ENCODE measurements at places on chromosomes 2 and 18.
A peak's percentile ranks its signal among the peaks of the same experiment; 100 is the strongest.

GRCh38 chr18:48136051-48136826 is 205.8 kb upstream of the SMAD2 start:
- no peak for DNase-seq

- no peak for DNase-seq
Measured at GRCh38 chr18:10926621-10927161, 222.7 kb downstream of the PIEZO2 start.

DNA sequence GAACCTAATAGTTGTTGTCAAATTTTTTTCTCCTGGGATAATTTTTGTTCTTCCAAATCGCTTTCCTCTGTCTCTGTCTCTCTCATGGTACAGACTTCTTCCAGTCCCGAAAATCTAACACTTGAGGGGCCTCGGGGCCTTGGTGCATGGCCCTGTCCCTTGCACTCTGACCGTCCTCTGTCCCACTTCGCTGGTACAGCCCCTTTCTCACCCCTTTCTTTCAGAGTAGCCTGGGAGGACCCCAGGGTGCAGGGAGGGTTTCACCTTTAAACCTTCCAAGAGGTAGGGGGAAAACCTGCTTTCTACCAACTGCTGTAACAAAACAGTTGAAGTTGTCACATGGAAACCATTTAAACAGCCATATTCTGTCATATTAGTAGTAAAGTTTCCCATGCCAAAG is 22.2 kb upstream of the FAHD2A start:
- no peak for DNase-seq

DNA sequence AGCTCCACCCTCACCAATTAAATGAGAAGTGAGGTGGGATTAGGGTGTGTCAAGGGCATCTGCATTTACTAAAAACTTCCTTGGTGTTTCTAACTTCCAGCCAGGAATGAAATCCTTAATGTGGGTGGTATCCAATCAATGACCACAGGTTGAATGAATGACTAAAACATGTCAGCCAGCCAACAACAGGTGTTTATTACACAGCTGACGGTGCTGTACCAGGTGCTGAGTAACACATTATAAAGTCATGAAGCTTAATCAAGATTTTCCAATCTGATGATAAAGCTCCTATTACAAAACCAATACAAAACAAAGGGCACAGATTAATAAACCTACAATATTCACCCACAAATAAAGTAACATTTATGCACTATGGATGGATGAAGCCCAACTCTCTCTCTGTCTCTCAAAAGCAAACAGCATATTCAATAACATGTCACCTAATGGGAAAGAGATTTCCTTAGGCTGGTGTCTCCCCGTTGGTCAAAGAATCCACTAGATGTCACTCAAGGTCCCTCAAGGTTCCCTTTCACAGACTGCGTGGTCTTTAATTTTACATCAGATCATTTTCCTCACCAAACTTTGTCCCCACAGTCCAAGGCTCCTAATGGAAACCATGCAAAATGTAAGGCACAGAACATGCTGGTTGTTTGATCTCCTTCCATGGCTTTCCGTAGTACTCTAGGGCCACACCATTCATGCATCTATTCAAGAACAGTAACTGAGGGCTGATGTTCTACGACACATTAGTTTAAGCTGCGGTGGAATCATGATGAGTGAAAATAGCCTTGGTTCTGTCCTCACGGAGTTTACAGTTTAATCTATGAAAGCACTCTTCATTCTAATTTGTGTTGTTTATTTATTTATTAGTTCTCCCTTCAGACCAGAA is 6.4 kb upstream of the PTPN4 start:
- DNase-seq = peak; percentile 72

DNA sequence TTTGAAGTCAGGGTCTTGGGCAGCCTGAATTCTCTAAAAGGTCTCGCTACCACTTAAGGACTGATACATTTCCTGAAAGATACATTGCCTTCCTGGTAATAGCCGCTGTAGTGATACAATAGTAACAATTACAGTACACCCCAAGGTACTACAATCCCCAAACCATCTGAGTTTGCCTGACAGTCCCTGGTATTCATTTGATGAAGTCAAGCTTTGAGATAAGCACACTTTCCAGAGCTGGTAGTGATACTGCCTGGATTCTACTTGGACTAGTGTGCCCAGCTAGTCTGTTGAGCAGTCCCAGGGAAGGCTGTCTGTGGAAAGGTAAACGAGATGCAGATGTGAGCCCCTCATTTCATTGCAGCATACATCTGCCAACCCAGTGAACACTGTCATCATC is 24.4 kb upstream of the ITGB6 start:
- no peak for DNase-seq

DNA sequence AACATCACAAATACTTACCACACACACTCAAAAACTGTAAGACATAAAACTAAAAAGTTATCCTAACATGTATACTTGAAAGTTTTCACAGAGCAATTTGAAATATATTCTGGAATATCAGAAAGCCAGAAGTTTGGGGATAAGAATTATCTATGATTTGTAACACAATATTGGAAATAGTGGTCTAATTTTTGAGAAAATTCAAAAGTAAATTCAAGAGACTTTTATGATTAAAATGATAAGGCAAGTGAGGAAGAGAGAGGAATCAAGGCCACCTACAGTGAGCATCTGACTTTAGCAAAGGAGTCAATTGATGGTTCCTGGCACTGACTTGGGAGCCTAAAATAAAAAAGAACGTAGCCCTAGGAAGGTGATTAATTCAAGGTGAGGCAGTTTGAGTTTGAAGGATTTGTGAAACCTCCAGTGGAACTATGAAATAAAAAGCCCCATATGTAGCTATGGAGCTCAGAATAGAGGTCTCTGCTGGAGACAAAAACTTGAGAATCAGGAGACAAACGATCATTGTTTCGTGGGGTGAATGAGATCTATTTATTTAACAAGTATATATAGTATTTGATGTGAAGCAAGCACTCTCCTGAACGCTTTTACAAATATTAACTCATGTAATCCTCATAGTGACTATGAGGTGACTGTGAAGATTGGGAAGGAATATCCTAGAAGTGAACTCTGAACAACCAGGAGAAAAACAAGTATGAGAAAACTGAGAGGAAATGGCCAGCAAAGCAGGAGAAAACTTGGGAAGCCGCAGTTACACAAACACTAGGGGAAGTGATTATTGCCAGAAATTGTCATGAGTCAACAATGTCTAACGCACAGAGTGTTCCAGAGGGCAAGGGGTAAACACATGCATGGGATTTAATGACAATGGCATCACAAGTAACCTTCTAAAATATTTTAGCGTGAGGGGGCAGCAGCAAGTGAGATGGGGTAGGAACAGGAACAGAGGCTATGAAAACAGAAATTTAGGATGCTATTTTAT is 12.8 kb downstream of the TFPI start:
- DNase-seq = no peak

- DNase-seq = no peak
Measured at GRCh38 chr2:158610059-158610458, 153.3 kb downstream of the PKP4 start.

DNA sequence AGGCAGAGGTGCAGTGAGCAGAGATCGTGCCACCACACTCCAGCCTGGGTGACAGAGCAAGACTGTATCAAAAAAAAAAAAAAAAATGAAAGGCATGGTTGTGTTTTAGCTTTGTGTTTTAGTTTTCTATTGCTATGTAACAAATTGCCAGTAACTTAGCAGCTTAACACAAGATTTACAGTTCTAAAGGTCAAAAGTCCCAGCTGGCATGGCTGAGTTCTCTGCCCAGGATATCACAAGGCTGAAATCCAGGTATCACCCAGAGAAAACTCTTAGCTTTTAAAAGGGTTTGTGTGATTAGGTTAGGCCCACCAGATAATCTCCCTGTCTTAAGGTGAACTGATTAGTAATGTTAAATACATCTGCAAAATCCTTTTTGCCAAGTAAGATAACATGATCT is 107.7 kb upstream of the YPEL5 start:
- DNase-seq = no peak

- peak; percentile 12 for DNase-seq
Measured at GRCh38 chr2:37287966-37288365, 36.7 kb downstream of the PRKD3 start.

- DNase-seq = no peak
Measured at GRCh38 chr2:202299712-202300111, 34.1 kb downstream of the NOP58 start.

GRCh38 chr2:160917850-160918249 is 242.4 kb upstream of the TANK start:
- no peak for DNase-seq

- DNase-seq = no peak
Measured at GRCh38 chr2:222523783-222524544, 99.6 kb downstream of the SGPP2 start.

DNA sequence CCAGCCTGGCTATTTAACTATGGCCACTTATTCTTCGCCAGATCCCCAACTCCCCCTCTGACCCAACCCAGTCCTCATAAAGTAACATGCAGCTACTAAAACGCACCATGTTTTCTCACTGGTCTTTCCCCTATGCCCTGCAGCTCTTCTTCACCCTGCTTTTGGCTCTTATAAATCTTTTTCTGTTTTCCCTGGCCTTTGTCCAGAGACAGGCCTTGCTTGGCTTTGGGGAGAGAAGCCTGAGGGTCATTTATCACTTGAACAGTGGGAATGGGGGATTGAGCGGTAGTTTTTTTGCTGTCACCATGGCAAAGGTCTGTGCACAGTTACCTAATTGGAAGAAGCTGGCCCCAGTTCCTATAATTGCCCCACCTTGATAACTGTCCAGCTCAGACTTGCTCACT is 202.9 kb upstream of the NT5C1B start:
- no peak for DNase-seq

DNA sequence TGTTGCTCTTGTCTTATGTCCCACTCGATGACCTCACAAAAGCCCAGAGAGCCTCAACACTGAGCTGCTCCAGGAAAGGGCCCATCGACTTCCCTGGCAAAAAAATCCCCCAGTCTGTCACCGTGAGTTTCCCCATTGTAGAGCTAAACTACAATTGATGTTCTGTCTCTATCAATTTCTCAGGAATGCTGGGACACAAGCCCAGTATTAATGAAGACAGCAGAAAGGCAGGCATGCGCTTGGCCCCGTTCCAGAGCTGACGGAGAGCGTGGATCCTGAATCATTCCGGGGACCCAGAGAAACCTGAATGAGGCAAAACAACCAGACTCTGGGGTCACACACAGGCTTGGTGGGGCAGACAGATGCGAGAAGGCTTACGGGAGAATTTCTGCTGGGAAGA is 146.9 kb downstream of the TTC32 start:
- no peak for DNase-seq

DNA sequence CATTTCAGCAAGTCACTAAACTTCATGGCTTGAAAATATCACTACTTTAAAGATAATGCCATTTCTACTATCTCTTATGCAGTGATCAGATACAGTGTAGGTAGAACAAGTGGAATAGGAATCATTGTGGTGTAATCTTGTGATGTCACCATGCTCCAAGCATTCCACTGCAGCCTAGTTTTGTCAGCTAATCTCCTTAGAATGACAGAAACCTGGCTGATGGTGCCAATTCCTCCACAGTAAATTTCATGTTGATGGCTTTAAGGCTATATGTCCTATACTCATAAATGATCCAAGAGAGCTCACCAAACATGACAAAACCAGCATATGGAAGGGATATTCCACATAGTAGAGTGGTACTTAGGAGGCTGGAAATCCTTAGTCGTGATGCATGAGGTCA is 184.9 kb downstream of the PDE1A start:
- DNase-seq = no peak

DNA sequence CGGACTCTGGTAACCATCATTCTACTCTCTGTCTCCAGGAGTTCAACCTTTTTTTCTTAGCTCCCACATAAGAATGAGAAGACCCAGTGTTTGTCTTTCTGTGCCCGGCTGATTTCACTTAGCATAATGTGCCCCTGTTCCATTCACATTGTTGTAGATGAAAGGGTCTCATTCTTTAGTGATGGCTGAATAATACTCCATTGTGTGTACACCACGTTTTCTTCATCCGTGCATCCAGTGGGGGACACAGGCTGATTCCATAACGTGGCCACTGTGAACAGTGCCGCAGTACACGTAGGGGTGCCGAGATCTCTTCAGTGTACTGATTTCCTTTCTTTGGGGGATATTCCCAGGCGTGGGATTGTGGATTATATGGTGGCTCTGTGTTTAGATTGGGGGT is 72.3 kb upstream of the NFATC1 start:
- DNase-seq = no peak

- DNase-seq = no peak
Measured at GRCh38 chr2:220396287-220396686, 768.9 kb downstream of the SLC4A3 start.
